ENCODE measurements at places on chromosomes 6 and 20. TPM values are rescaled to one million over a fixed set of nuclear protein-coding genes. Genes with fewer than 3 reads are reported as not detected.

Gene BPIFB2
- total RNA-seq, result not detected

GRCh38 chr6:45946887-45947286 lies 68.8 kb downstream of the CLIC5 start:
- DNase-seq, result no peak

Gene CCN6
- not detected for total RNA-seq

DNA sequence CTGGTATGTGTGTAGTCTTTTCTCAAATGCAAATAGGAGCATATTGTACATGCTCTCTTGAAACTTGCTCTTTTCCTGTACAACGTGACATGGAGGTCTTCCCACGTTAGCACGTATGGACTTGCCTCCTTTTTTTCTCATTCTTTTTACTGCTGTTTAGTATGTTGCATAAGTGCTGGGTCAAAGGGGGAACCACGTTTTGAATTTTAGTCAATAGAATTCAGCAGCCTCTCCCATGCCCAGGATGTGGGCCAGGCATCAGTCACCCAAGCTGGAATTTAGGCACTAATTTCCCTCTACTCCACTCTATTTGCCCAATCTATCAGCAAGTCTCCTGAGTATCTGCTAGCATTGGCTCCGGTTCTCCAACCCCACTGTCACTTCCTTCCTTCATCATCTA lies 41.5 kb upstream of the RNF24 start:
- DNase-seq, result no peak

- no peak for DNase-seq
Measured at GRCh38 chr6:80541886-80542285, 435.4 kb downstream of the BCKDHB start.

Gene LPA
- total RNA-seq, result 0.52 TPM

- no peak for DNase-seq
Measured at GRCh38 chr20:51221791-51222408, 199.0 kb upstream of the KCNG1 start.

GRCh38 chr6:46862381-46862780 lies 59.4 kb downstream of the ADGRF5 start:
- no peak for DNase-seq

DNA sequence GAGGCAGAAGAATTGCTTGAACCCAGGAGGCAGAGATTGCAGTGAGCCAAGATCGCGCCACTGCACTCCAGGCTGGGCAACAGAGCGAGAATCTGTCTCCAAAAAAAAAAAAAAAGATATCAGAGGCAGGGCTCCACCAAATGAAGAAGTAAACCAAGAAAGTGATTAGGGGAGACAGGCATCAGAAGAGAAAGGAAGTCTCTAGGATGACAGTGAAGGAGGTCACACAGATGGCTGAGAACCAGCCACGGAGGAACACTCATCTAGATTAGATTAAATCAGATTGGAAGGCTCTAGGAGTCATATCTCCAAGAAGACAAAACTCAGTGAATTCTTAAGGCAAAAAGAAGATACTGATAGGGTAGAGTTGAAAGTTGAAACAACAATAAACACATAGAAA lies 102.2 kb upstream of the CCDC28A start:
- DNase-seq, result no peak

Gene DDO
- not detected for total RNA-seq
